ENCODE measurements at places on chromosomes 11 and 22. TPM values are rescaled to one million over a fixed set of nuclear protein-coding genes. Genes with fewer than 3 reads are reported as not detected.
A peak's percentile ranks its signal among the peaks of the same experiment; 100 is the strongest.

ZNF280B gene
- 10.4 TPM for total RNA-seq

ZNF202 gene
- 16.4 TPM for total RNA-seq

TEX54 gene
- total RNA-seq: not detected

GRCh38 chr11:101453682-101454081 is 130.1 kb downstream of the TRPC6 start:
- peaks cover 6% of the 10 kb centered on the region for H3K4me1 ChIP-seq
- no peak overlapping the region for H3K4me3 ChIP-seq
- no peak overlapping the region for H3K27ac ChIP-seq
- H3K36me3 ChIP-seq: no peaks in the 10 kb centered on the region
- H3K27me3 ChIP-seq: no peaks in the 10 kb centered on the region

UBE4A gene
- total RNA-seq: 36.1 TPM

DNA sequence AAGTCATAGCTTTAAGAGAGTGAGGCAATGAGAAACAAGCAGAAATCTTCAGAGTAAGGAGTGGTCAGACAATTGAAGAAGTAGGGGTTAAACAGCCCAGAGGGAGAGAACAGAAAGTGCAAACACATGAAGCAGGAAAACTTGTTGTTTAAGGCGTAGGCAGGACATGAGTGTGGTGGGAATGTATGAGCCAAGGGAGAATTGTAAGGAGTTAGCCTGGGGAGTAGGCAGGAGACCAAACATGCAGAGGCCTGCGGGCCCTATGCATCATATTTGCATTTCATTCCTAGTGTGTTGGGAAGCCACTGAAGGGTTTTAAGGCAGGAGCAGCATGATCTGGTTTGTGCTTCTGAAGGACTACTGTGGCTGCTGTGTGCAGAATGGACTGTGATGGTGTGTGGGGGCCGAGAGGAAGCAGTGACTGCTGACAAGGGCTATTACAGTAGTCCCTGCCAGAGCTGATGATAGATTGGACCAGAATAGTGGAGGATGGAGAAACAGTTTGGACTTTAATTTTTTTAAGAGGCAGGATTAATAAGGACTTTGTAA is 179.9 kb upstream of the C11orf87 start:
- H3K4me3 ChIP-seq: no peak overlapping the region
- H3K27me3 ChIP-seq: no peaks in the 10 kb centered on the region
- no peaks in the 10 kb centered on the region for H3K36me3 ChIP-seq

DNA sequence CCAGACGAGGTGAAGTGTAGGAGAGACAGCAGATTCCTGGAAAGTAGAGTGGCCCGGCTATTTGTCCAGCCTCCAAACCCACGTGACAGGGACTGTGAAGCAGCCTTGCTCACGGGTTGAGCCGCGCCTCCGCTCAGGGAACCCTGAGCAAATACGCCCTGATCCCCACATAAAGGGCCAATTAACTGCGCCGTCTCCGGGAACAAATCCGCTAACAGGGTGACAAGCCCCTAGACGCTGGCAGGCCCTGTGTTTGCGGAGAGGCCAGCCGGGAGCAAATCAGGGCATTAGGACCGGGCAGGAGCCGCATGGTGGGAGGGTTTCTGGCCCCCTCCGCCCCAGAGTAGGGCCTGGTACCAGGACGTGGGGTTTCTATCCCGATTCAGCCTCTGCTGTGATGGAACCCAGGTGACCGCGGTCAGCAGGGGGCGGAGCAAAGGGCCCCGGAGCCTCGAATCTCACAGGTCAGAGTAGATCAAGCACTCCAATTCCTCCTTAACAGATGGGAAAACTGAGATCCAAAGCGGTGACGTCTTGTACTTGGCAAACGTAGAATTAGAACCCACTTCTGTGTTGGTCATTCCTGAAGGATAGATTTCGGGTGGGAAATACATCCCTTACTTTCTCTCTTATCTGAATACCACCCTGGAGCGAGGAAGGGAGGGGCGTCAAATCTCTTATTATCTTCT is 2.0 kb upstream of the ROBO3 start:
- peaks cover 61% of the 10 kb centered on the region for H3K27me3 ChIP-seq
- peak overlapping the region; percentile 38 for H3K4me3 ChIP-seq
- H3K27ac ChIP-seq: no peak overlapping the region
- DNase-seq: peak; percentile 95

CCDC116 gene
- not detected for total RNA-seq

PVALB gene
- not detected for total RNA-seq

DNA sequence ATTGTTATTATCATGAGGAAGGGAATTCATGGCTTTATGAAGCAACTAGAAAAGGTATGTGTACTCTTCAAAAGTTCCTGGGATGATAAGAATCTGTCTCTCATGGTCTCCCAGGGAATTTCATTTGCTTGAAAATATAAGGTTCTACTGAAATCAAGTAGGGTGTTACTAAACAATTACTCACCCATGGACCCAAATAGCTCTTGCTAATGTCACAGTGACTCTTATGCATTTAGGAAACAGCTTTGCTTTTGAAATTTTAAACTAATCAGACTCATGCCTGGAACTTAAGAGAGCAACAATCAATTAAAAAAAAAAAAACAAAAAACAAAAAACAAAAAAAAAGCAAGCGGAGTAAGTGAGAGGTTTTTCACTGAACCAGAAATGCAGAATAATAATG is 1546.3 kb upstream of the TENM4 start:
- no peaks in the 10 kb centered on the region for H3K27me3 ChIP-seq
- no peak for DNase-seq
- no peaks in the 10 kb centered on the region for H3K36me3 ChIP-seq
- H3K4me3 ChIP-seq: no peak overlapping the region

GRCh38 chr11:113675003-113675561 is 31.0 kb downstream of the TMPRSS5 start:
- no peak overlapping the region for H3K4me3 ChIP-seq
- H3K4me1 ChIP-seq: peaks cover 31% of the 10 kb centered on the region
- no peaks in the 10 kb centered on the region for H3K36me3 ChIP-seq
- H3K27ac ChIP-seq: no peak overlapping the region

DNA sequence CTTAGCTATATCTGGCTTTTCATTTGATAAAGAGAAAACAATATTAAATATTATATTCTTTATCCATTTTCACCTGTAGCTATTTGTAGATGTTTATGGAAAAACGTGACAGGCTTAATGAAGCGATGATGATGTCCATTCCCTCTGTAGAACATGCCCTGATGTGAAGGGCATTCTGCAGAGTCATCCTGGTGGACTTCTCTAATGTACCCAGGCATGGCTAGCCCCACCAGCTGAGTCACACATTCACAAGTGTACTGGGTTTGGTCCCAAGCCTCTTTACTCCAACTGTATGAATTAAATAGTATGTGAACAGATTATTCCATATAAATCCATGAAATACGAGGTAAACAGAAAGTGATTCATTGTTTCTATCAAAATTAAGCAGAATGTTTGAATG is 139.3 kb downstream of the CADM1 start:
- H3K4me1 ChIP-seq: no peaks in the 10 kb centered on the region
- no peaks in the 10 kb centered on the region for H3K27me3 ChIP-seq
- DNase-seq: no peak
- H3K27ac ChIP-seq: no peak overlapping the region
- no peaks in the 10 kb centered on the region for H3K36me3 ChIP-seq

DNA sequence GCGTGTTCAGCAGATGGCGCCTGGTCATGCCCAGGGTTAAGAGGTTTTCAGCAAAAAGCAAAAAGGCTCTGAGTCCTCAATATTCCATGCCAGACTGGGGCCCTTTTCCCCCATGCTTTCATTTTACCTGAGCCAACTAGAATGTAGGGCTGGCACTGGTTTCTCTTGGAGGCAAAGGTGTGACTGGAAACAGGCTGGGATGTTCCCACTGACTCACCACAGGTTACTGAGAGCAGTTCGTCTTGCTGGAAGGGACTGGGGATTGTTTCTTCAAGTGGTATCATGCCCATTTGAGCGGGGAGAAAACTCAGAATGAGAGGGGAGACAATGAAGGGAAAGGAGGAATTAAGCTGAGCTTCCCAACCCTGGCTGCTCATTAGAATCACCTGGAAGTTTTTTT is 243.9 kb downstream of the TENM4 start:
- no peaks in the 10 kb centered on the region for H3K4me1 ChIP-seq
- DNase-seq: no peak
- H3K36me3 ChIP-seq: no peaks in the 10 kb centered on the region
- H3K4me3 ChIP-seq: no peak overlapping the region
- H3K27ac ChIP-seq: no peak overlapping the region

DNA sequence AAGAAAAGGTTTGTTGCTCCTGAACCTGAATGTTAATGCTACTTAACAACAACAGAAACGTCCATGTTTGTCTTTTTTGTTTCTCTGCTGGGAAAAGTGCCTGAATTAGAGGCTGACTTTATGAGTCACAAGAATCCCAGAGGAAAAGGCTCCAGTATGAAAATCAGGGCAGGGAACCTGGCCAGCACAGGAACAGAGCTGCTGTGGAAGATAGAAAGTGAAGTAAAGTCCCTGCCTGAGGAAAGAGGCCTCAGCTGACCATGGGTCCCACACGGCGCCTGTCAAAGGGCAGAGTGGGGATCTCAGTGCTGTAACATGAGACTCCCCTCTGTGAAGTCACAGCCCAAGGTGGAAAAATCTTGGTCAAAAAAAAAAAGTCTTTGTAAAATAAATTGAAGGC is 632.3 kb upstream of the CCDC90B start:
- no peaks in the 10 kb centered on the region for H3K36me3 ChIP-seq
- no peak for DNase-seq
- H3K27me3 ChIP-seq: no peaks in the 10 kb centered on the region
- no peak overlapping the region for H3K4me3 ChIP-seq
- no peak overlapping the region for H3K27ac ChIP-seq

GRCh38 chr11:92828556-92828955 is 140.9 kb upstream of the MTNR1B start:
- H3K27me3 ChIP-seq: no peaks in the 10 kb centered on the region
- no peaks in the 10 kb centered on the region for H3K36me3 ChIP-seq
- peaks cover 29% of the 10 kb centered on the region for H3K4me1 ChIP-seq
- no peak overlapping the region for H3K4me3 ChIP-seq

OSBP gene
- 22.7 TPM for total RNA-seq

DNA sequence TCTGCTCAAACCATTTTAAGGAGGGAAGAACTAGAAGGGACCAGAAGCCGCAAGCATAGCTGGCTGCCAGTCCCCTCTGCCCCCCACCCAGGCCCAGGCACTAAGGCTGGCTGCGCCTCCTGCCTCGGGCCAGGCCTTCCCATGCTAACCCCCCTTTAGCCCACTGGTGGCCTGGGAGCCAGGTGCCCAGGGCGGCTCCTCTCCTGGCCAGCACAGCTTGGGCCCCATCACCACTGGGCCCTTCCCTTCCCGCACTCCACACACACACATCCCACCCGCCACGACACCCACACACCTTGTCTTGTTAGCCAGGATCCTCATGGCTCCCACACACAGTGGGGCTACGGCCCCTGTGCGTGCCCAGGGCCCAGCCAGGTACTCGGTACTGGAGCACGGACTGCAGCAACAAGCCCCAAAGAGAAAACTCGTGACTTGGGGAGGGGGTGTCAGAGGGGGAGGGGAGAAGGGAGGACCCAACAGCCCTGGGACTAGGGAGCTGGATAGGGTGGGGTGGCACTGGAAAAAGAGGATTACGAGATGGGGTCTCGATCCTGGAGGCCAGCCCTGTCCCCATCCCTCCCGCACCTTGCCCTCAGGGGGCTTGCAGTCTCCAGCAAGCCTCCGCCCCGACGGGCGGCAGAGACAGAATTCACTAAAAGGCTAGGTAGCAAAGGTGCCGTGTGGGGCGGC is 16.0 kb downstream of the BCL9L start:
- peak overlapping the region; percentile 87 for H3K27ac ChIP-seq
- peaks cover 5% of the 10 kb centered on the region for H3K36me3 ChIP-seq
- peak overlapping the region; percentile 31 for H3K4me3 ChIP-seq
- DNase-seq: no peak
- H3K27me3 ChIP-seq: no peaks in the 10 kb centered on the region

DNA sequence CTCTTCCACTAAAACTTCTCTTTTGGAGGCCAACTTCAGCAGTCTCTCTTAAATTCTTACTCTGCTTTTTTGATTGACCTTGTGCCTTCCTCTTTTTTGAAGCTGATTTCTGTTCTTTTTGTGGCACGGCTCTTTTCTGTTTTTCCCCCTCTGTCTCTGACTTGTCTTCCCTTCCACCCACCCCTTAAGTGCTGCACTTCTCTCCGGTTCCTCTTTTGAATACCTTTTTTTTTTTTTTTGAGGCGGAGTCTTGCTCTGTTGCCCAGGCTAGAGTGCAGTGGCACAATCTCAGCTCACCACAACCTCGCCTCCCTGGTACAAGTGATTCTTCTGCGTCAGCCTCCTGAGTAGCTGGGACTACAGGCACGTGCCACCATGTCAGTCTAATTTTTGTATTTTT is 211.9 kb downstream of the BLID start:
- no peaks in the 10 kb centered on the region for H3K36me3 ChIP-seq
- H3K4me1 ChIP-seq: no peaks in the 10 kb centered on the region
- H3K4me3 ChIP-seq: no peak overlapping the region
- no peak for DNase-seq
- no peak overlapping the region for H3K27ac ChIP-seq

DNA sequence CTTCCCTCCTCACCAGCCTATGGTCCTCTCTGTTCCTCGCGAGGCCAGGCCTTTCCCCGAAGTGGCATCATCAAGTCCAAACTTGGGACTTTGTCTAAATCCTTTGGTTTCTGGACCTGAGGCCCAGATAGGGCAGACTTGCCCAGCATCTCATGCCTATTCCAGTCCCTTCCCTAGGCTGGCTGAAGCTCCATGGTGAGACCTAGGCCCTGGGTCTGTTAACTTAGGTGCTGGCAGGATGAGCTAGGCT is 11.5 kb downstream of the RELA start:
- H3K27ac ChIP-seq: no peak overlapping the region
- peaks cover 11% of the 10 kb centered on the region for H3K4me1 ChIP-seq
- H3K4me3 ChIP-seq: no peak overlapping the region
- no peak for DNase-seq

DNA sequence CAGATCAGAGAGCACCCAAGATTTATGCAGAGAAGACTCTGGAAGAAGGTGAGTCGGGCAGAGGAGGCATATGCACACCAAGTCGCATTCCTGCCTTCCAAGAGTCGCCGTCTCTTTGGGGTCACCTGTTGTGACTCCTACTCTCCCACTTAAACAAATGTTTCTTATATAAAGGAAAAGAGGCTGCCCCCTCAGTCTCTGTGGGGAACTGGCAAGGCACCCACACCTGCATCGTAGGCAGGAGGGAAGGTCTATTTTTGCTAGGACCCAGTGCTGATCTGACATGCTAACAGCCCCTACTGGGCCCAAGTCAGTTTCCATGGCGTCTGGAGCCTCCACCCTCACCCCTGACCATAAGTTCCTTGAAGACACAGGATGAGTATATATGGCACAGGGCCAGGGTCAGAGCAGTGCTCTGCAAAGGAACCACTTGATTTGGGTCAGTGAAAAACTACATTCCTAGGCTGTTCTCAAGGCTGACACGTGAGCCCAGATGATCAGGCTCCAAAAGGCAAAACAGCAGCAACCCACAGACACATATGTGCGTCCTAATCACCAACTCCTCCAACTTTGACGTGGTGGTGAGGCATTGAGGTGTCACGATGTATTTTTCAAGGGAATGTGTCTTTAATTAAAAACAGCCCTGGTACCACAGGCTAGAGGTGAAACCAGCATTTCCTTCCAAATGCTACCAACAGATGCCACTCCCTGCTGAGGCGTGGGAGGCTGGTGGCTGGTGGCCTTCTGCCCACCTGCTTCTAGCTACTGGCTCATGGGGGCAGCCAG is 55.6 kb upstream of the CSNK2A3 start:
- no peak overlapping the region for H3K27ac ChIP-seq
- no peak overlapping the region for H3K4me3 ChIP-seq
- H3K27me3 ChIP-seq: no peaks in the 10 kb centered on the region
- H3K4me1 ChIP-seq: peaks cover 25% of the 10 kb centered on the region
- DNase-seq: no peak
- no peaks in the 10 kb centered on the region for H3K36me3 ChIP-seq

ELP4 gene
- 92.1 TPM for total RNA-seq
